ENCODE measurements at places on chromosomes 2 and 18.

DNA sequence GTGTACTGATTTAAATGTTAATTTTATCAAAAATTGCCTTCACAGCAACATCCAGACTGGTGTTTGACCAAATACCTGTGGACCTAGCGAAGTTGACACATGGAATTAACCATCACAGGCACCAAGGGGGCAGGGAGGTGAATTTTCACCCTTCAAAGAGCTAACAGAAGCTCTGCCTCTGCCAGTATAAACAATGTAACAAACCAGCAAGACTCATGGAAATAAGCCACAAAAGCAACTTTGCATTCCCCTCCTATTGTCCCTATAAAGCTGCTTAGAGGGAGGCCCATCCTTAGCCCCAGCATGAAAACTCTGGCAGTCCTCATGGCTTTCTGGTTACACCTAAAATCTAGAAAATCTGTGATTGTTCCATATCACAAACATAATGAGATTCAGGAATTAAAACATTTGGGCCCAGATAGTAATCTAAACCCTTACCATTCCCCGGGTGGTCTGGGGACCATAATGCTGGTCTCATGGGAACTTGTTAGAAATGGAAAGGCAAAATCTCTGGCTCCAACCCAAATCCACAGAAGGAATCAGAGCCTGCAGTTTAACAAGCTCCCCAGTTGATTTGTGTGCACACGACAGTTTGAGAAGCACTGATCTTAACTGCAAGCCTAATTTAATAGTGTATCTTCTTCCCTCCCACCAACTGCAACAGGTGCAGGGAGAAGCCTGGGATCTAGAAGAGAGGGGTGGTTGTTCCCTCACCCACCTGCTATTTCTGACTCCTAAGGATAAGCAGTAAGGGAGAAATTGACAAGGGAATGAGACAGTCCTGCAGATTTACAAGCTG lies 23.1 kb downstream of the SERPINB11 start:
- DNase-seq, result no peak

DNA sequence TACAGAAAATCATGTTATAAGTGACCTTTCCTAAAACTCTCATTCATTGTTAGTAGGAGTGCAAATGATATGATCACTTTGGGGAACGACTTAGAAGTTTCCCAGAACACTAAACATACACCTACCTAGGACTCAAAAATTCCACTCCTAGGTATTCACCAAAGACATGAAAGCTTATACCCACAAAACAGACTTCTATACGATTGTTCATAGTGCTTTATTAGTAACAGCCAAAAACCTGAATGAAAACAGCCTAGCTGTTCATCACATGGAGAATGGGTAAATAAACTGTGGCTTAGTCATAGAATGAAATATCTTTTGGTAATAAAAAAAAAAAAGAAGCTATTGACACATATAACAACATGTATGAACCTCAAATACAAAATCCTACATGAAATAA lies 8.8 kb downstream of the NOL10 start:
- no peak for DNase-seq

DNA sequence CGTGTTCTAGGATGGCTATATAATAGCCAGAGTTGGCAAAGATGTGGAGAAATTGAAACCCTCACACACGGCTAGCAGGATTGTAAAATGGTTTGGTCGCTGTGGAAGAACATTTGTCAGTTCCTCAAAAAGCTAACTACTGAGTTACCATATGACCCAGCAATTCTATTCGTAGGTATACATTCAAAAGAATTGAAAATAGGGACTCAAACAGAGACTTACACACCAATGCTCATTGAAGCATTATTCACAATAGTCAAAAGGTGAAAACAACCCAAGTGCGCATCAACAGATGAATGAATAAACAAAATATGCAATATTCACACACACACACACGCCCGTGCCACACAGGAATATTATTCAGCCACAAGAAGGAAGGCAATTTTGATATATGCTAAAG lies 98.7 kb downstream of the PLA2R1 start:
- DNase-seq, result no peak

- DNase-seq, result no peak
Observed at GRCh38 chr2:186518291-186518690, 32.2 kb downstream of the ZC3H15 start.

DNA sequence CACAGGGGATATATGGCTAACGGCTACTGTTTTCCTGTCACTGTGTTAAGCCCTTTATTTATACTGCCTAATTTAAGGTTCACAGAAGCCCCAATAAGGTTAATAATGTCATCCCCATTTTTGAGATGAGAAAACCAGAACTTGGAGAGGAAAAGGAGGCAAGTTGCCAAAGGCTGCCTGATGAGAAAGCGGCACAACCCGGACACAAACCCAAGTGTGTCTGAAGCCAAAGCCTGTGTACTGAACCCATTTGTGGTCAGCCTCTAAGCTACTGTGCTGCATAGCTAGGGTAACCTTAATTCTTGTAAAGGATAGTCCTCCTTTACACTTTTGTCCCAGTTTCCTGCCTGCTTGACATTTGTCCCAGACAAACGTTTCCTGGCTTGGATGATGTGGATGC lies 954.7 kb upstream of the FANCL start:
- DNase-seq, result no peak

DNA sequence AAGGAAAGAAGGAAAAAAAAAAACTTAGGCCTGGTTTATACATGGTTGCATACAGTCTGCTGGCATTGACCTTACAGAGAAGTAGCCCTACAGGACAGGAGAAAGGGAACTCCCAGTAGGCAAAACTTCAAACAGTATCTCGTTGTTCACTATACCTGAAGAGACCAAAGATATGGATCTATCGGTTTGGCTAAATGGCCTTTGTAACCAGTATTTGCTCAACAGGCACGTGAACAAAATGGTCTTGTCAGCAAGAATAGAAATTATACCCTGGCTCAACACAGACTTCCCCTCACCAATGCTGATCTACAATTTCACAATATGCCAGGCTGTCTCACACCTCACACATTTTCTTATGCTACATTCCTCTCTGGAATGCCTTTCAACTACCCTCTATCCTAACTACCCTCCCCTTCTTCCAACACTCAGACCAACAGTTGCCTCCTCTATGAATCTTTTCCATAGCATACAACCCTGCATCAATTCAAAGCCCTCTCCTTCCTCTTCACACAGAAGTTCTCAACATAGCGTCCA lies 13.7 kb downstream of the HYCC2 start:
- DNase-seq, result no peak

- no peak for DNase-seq
Observed at GRCh38 chr18:53948991-53949390, 275.5 kb downstream of the MBD2 start.

DNA sequence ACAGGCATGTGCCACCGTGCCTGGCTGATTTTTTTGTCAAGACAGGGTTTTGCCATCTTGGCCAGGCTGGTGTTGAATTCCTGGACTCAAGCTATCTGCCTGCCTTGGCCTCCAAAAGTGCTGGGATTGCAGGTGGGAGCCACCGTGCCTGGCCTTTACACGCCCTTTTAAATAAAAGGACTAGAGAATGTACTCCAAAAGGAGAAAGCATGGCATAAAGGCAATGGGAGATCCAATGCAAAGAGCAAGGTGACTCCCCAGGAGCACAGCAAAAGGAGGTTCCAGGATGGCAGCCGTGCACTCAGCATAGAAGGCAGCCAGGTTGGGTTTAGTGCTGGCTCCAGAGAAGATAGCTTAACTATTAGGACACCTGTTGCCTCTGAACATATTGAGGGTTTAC lies 27.1 kb downstream of the ASB1 start:
- DNase-seq, result no peak

DNA sequence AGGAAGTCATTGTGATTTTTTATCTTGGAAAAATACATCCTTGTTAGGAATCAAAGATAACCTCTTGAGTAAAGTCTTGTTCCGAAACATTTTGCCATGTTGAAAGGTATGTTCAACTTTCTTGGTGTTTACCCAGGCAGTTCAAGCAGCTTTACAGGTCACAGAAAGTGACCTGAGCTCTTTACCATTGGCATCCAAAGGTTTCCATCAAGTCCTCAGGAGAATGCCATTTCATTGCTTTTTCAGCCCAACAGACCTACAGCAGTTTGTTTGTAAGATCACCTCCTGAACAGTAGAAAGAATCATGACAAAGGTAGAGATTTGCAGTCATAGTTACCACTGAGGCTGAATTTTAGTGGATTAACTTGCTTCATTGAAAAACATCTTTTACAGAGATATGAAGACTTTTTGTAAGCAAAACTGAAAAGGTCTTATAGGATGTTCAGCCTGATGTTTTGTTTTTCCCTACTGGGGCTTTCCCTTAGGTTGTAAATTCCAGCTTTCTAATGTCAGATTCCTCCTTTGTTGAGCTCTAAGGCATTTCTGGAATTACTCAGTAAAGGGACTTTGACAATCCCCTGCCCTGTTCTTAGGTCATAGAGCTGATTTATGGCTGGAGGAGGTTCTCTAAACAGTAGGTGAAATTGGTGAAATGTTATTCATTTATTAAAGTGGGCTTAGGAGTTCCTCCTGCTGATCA lies 236.8 kb upstream of the RBMS1 start:
- DNase-seq, result no peak

DNA sequence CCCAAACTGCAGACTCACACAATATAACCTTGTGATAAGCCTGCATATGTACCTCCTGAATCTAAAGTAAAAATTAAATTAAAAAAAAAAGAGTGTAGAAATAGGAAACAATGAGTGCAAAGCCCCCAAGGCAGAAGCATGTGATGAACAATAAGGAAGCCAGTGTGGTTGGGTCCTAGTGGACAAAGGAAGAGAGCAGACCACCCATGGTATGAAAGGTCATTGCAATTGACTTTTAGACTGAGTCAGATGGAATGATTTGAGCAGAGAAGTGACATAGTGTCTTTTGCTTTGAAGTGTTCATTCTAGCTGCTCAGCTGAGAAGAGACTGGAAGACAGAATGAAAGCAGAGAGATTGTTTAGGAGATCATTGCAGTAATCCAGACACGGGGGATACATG lies 417.1 kb downstream of the RAD51AP2 start:
- no peak for DNase-seq

Measured in cerebellum (tissue), 4 donors.